ENCODE measurements at places on chromosomes 7 and 10.

DNA sequence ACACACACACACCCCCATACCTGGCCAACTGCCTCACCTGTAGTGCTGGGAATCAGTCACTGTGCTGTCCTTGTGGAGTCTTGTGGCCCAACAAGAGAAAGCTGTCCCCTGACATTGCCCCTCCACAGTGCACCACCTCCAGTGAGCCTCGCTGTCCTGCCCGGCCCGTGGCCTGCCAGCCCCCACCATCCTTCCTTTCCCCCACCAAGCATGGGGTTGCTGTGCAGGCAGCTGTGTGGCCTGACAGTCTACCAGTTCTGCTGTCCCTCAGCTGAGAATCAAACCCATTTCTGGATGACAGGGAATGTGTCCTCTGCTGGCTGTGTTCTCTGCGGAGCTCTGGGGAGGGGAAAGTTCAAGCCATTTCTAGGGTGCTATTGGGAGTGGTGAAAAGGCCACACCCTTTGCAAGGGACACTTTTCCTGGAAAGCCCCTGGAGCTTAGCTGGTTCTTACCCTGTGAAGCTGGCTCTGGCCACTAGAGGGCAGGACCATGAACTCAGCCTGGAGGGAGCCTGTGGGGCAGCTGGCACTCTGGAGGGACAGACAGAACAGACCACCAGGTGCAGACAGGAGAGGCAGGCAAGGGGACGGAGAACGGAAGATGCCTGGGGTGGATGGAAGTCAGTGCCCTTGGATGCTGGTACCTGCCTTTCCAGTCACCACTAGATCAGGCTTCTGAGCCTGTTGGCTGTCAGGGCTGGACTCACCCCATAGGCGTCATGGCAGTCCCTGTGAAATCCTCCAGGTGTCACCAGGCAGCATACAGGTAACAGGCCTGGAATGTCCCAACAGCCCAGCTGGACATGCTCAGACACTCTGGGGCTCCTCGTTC, 10.5 kb upstream of the MTPAP start:
- no peak for DNase-seq

- DNase-seq = no peak
Measured at GRCh38 chr10:46273506-46274477, 13.0 kb upstream of the ANTXRL start.

GRCh38 chr10:86363184-86363832, 3.3 kb downstream of the GRID1 start:
- DNase-seq = no peak

DNA sequence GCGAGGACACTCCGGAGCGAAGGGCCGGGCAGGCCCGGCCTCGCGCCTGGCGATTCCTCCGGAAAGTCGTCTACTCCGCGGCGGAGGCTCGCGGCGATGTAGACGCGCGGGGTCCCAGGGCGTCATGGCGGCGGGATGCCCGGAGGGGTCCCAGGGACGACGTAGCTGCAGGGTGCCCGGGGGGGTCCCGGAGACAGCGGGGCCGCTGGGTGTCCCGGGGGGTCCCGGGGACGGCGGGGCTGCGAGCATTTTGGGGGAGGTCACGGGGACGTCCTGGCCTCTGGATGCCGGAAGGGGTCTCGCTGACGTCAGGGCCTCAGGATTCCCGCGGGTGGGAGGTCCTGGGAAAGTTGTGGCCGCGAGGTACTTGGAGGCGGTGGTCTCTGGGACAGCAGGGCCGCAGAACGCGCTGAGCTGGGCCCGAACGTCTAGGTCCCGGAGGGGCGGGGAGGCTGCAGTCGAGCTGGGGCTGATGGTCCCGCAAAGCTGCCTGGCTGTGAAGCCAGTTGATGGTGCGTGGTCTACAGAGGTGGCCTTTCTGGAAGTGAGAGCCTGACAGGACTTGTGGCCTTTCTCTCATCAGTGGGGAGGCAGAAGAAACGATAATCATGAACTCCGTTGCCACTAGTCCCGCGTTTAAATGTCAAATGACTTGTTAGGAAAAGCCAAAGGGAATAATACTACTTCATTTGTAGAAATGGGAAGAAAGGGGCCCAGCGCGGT, 637 bp downstream of the HSPA14 start:
- DNase-seq = peak; percentile 53

DNA sequence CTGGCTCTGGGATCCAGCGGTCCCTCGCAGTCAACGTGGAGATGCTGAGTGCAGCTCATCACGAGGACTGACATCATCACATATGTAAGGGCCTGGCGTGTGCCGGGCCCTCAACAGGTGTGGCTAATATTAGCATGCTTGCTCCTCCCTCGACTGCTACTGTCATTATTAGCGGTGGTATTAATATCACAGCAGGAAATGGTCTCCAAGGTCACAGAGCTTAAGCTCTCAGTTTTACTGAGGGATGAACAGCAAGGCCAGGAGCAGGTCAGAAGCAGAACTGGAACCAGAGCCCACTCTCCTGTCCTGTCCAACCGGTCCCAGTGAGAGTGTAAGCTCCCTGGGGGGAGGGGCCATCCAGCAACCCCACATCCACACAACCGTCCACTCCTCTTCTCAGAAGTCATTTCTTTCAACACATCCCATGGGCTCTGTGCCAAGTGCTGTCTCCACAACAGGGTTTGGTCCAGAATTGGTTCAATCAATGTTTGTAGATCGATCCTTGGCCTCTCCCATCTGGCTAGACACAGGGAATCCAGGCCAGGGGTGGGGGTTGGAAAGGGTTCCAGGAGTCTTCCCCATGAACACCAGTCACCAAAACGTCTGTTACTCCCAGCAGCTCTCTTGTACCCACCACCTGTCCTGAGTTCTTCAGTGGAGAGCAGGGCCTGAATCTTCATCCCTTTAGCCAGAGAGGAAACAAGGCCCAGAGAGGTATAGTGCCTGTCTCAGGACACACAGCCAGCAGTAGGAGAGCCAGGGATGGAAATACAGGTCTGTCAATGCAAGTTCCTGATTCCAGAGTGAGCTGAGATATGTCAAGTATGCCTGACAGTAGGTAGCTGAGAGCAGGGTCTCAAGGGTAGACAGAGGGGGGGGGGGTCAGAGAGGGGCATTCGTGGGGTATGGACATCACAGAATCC, 45.3 kb upstream of the ZMIZ1 start:
- no peak for DNase-seq

GRCh38 chr10:6046773-6047611, 15.2 kb downstream of the IL2RA start:
- DNase-seq = no peak

- no peak for DNase-seq
Measured at GRCh38 chr7:134710511-134710853, 63.8 kb downstream of the BPGM start.

DNA sequence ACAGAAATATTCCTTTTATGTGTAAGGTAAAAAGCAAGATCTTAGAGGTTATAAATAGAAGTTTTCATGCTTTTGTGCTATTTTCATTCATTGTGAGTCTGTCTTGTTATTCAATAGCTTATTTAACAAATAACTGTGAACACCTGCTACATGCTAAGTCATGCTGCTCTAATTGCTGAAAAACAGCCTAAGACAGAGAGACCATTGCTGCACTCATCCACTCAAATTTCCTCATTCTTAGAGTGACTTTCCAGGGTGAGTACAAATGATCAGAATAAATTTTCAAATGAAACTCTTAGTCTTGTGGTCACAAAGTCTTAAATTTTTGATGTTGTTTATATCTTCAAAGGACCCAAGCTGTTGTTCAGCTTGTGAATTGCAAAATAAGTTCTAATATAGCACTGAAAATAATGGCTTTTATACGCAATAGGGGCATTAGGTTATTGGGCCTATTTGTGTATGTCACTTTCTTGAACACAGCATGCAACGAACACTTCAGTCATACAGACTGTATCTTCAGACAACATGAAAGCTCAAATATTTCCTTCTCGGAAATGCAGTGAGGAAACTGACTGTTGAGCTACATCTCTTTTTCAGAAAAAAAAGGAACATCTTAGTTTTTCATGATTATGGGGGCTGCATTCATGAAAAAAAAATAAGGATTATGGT, 247.9 kb upstream of the PCDH15 start:
- no peak for DNase-seq

DNA sequence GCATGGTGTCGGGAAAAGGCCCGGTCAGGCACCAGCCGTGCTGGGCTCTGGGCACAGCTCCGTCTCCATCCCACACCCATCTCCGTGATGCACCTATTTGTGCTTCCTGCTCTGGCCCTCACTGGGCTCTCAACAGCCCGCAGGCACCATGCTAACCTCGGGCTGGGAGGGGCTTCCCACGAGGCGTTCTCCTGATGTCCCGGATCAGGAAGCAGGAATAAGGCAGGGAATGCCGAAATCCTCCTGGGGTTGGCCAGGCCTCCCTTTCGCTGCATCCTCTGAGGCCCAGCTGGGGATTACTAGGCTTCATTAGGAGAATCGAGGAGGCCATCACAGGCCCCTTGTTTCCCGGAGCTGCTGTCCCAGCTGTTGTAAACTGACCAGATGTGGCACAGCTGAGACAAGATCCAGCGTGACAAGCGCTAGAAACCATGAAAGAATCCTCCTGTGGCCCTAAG, 72.0 kb downstream of the FAM53B start:
- DNase-seq = no peak

DNA sequence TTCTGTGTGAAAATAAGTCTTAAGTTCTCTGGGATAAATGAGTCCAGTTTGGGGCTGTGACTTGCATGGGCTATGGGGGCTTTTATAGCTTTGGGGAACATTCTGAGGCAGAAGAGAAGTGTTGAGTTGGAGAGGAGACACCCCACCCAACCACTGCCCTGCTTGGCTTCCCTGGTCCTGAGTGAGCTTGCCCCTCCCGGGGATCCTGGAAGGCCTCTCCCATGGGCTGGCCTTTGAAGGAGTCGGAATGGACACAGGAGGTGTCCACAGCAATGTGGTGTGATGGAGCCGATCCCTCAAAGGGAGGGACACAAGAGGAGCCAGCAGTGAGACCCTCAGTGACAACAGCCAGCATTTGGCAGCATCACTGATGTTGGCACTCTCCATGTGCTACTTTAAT, 89.8 kb downstream of the GLRX3 start:
- DNase-seq = no peak

- DNase-seq = no peak
Measured at GRCh38 chr7:53984776-53985175, 557.4 kb upstream of the VSTM2A start.

GRCh38 chr10:79404231-79404609, 41.2 kb downstream of the ZCCHC24 start:
- peak; percentile 90 for DNase-seq

GRCh38 chr10:49614242-49615198, 683 bp downstream of the CHAT start:
- DNase-seq = no peak

- DNase-seq = no peak
Measured at GRCh38 chr7:157771-158625, 34.4 kb upstream of the FAM20C start.

GRCh38 chr7:18960725-18961124, 156.7 kb downstream of the TWIST1 start:
- DNase-seq = no peak

- DNase-seq = no peak
Measured at GRCh38 chr7:24982917-24983316, 2.9 kb upstream of the OSBPL3 start.

- DNase-seq = no peak
Measured at GRCh38 chr10:5543623-5544022, 18.9 kb downstream of the CALML3 start.

DNA sequence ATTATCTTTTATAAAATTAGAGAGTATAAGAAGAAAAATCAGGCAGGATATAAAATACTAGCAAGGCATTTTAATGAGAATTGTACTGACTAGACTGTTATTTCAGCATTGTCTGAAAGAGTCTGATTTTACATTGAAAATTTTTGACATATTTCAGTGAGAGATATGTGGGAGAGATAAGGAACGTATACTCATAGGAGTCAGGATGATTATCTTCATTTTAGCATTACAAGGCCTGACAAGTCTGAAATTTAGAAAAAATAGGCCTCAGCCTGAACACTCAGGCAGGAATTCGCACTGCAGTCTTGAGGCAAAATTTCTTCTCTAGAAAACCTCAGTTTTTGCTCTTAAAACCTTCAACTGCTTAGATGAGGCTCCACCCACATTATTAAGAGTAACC, 386.0 kb downstream of the HGF start:
- DNase-seq = no peak

GRCh38 chr10:37679465-37679864, 177.9 kb downstream of the ZNF248 start:
- DNase-seq = no peak

- DNase-seq = peak; percentile 89
Measured at GRCh38 chr7:79317728-79318127, 135.7 kb downstream of the MAGI2 start.

- DNase-seq = no peak
Measured at GRCh38 chr10:75782463-75783248, 351.2 kb downstream of the LRMDA start.

- peak; percentile 64 for DNase-seq
Measured at GRCh38 chr10:132684164-132684891, 101.6 kb downstream of the NKX6-2 start.

DNA sequence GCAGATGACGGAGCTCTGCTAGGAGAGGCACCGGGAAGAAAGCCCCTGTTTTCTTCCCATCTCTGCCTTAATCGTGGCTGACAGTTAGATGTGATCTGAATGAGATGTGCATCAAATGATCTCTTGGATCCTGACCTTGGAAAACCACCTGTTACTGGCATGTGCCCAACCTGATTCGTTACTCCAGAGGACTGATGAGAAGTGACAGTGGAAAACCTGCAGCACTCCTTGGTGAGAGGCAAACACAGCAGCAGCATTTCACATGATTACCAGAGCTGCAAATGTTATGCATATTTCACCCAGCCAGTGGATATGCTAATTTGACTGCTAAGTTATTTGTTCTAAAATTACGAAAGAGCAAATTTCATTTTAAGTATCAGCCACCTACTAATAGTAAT, 95.3 kb downstream of the PTPRN2 start:
- DNase-seq = no peak

GRCh38 chr10:99660662-99661376, 1.5 kb downstream of the ENTPD7 start:
- no peak for DNase-seq

GRCh38 chr7:3861941-3862340, 560.9 kb downstream of the SDK1 start:
- DNase-seq = peak; percentile 49

GRCh38 chr7:105096306-105096705, 82.3 kb downstream of the KMT2E start:
- DNase-seq = no peak

DNA sequence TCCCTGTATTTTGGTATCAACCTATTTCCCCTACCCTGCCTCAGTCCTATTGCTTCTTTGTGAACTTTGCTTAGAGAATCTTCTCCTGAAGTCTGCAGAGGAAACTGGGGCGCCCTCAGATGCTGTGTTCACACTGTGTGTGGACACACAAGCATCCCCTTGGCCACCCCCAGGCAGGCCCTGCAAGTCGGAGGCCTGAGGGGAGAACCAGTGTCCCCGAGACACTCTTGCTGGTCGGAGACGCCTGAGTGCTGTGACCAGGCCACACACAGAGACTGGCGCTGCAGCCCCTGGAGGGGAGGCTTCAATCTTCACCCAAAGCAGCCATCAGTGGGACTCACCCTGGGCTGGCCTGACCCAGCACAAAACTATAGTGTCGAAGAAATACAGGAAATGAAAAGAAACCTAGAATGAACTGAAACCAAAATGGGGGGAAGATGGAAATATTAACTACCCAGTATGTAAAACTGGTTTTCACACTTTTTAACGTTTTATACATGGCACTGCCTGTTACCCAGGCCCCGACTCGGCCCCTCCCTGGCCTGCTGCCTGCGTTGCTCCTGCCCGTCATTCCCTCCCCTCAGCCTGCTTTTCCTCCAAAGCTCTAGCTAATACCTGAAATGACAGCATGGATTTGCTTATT, 48.4 kb upstream of the FAM20C start:
- no peak for DNase-seq

- DNase-seq = no peak
Measured at GRCh38 chr10:130189608-130190054, 53.4 kb downstream of the GLRX3 start.

- DNase-seq = peak; percentile 85
Measured at GRCh38 chr10:44569193-44570091, 184.5 kb upstream of the CXCL12 start.

All from foreskin fibroblast (primary cell).